ENCODE measurements at places on chromosomes 6 and 20. TPM values are rescaled to one million over a fixed set of nuclear protein-coding genes. Genes with fewer than 3 reads are reported as not detected.
A peak's percentile ranks its signal among the peaks of the same experiment; 100 is the strongest.

GRCh38 chr20:7772371-7772770 is 167.9 kb downstream of the HAO1 start:
- DNase-seq = peak; percentile 30

GRCh38 chr6:156886409-156886808 is 109.2 kb downstream of the ARID1B start:
- no peak for DNase-seq

Gene C6orf163
- total RNA-seq = 2.9 TPM

GRCh38 chr20:63889241-63890200 is 5.4 kb upstream of the DNAJC5 start:
- DNase-seq = no peak

DNA sequence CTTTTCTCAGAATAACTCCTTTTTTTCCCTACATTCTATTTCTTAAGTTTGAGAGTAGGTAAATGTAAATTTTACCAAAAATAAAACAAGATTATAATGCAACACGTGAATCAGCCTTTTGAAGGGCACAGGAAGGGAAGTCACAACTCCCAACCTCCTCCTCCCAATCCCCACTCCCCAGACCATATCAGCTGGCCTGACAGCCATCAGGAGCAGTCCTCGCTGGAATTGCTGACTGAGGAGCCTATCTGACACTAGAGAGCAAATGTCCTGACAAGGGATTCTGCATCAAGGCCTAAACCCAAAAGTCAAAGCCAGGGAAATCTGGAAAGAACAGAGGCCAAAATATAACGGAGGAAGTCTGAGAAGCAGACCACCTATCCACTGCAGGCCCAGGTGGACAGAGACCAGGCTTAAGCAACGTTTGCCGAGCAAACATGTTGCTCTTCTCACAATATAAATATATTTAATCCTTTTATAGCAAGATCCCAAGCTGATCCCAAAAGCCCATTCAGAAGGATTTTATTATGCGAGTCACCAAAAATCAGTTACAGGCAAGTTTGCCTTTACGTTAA is 2.5 kb downstream of the RRAGD start:
- DNase-seq = no peak

Gene FAM83B
- 0.43 TPM for total RNA-seq

Gene KHDRBS2
- total RNA-seq = not detected

DNA sequence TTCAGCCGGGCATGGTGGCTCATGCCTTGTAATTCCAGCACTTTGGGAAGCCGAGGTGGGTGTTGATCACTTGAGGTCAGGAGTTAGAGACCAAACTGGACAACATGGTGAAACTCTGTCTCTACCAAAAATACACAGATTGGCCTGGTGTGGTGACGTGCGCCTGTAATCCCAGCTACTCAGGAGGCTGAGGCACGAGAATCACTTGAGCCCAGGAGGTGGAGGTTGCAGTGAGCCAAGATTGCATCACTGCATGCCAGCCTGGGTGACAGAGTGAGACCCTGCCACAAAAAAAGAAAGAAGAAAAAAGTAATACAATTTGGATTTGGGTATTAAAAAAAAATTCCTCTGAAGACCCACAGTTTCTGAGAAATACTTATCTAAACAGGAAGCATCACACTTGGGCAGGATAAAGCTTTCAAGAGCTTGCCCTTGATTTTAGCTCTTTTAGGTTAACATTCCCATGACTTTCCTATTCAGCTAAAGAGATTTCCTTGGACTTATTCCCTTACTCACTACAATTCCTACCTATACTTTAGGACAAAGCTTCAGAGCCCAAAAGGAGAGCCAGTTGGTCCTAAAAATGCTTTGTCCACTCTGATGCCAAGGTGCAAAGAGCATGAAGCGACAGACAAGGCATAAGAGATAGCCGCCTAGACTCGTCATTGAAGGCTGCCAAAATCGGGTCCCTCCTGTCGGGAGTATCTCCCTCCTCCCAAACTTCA is 1.9 kb downstream of the ELOVL2 start:
- DNase-seq = no peak

GRCh38 chr6:126812010-126812409 is 306.5 kb upstream of the RSPO3 start:
- DNase-seq = no peak

DNA sequence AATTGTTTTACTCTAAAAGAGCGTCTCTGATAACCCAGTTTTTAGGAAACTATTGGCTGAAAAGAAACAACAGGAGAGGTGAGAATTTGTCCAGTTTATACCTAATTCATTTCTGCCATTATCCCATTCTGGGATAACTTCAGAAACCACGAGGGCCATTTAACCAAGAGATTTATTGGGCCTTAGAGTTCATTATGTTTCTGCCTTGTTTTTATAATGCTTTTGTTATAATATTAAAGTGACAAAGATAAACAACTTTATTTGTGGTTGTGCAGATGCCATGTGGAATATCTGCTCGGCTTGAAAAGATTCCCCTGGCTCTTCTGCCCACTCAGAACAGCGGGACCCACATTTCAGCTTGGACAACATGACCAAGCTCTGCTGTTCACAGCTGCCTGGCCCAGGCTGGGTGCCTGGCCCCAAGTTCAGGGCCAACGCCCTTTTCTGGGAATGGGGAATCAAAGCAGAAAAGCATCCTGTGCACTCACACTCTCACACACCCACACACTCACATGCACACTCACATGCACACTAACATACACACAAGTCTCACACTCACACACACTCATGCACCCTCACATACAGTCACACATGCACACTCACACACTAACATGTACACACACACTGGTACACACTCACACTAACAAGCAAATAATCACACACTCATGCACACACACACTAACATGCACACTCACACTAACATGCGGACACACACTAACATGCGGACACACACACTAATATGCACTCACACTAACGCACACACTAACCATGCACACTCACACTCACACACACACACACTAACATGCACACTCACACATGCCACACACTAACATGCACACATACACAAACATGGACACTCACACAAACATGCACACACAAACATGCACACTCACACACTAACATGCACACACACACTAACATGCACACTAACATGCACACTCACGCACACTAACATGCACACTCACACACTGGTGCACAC is 86.7 kb upstream of the NEDD9 start:
- DNase-seq = no peak

Gene OR2H1
- total RNA-seq = not detected

Gene ARMC12
- 0.43 TPM for total RNA-seq

Gene GSTA3
- not detected for total RNA-seq

Gene ANKRD66
- total RNA-seq = not detected

GRCh38 chr6:151176911-151177770 is 62.6 kb upstream of the AKAP12 start:
- no peak for DNase-seq

- DNase-seq = no peak
Observed at GRCh38 chr6:169996378-169997051, 245.1 kb downstream of the ERMARD start.

GRCh38 chr20:22414305-22414742 is 170.0 kb downstream of the FOXA2 start:
- DNase-seq = peak; percentile 10

DNA sequence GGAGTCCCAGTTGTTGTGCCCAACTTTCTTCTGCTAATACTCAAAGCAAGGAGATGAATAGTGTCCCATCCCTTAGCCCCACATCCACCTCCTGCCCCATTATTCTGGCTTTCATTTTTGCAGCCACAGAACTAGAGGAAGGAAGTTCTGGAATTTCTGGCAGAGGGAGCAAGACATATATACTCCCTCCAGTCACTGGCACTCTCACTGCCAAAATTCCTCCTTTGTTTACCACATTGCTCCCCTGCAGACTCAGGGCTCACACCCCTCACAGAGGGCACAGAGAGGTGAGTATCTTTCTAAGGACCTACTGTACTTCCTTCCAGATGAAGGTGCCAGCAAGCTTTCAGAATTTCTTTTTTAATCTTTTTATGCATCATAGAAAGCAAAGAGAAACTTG is 168.0 kb upstream of the ID4 start:
- no peak for DNase-seq

- DNase-seq = no peak
Observed at GRCh38 chr6:154594496-154595198, 84.2 kb upstream of the CNKSR3 start.
